ENCODE measurements at places on chromosomes 6 and 20. TPM values are rescaled to one million over a fixed set of nuclear protein-coding genes. Genes with fewer than 3 reads are reported as not detected.
A peak's percentile ranks its signal among the peaks of the same experiment; 100 is the strongest.

The MATN4 gene
- not detected for total RNA-seq

The EYA2 gene
- total RNA-seq: not detected

DNA sequence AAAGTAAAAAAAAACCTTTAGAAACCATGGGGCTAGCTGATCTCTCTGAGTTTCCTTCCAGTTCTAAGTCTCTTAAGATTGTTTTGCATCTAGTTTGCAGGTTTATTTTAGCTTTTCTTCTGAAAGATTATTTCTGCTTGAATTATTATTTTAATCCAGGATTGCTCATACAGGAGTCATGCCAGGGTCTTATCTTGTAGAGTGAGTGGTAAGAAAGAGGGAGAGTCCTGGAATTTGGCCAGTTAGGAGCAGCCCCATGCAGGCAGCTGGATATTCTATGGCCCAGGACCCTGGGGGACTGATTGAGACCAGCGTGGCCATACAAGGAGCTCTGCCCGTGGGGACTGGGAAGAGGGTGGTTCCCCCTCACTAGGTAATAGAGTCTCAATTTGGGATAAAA, 178.9 kb upstream of the HEY2 start:
- DNase-seq: no peak
- H3K27me3 ChIP-seq: peaks cover 3% of the 10 kb centered on the region
- no peaks in the 10 kb centered on the region for H3K36me3 ChIP-seq
- H3K27ac ChIP-seq: no peak overlapping the region
- H3K4me1 ChIP-seq: no peaks in the 10 kb centered on the region
- H3K4me3 ChIP-seq: no peak overlapping the region

- no peak overlapping the region for H3K27ac ChIP-seq
- DNase-seq: no peak
Measured at GRCh38 chr6:10725044-10725443, 2.2 kb downstream of the TMEM14C start.

DNA sequence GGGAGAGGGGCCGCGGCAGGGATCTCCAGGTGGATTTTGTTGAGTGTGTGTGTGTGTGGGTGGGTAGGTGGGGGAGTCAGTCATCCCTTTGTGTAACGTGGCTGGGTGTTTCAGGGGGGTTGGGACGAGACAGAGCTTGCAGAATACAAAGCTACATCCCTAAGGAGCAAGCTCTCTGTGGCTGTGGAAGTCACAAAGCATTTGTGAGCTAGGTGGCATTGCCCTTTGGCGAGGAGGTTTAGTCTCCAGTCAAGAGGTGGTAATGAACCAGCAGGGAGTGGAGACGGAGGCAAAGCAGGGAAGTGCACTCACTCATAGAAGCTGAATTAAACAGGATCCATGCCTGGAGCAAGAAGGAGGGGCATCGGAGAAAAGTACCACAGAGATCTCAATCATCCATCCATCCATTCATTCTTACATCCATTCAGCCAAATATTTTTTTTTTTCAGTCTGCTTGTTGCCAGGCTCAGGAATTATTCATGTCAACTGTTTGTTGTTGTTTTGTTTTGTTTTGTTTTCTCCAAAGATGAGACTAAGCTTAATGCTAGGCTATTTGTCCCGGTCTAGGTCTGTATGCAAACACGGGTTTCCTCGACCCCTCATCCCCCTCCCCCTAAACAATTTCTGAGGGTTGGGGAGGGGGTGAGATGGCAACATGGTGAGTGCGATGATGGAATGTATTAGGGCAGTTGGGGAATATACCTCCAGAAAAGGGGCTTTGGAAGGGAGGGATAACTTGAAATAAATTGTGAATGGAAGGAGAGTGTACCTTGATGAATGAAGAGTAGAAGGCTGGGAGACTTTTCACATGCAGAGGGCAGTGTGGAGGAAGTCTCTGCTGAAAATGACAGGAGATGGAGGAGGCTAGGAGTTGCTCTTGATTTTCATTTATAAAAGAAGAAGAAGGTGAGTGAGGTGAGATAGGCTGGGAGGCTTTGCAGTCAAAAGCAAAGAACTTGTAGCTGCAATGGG, 1.0 kb downstream of the HCRTR2 start:
- DNase-seq: no peak
- H3K27me3 ChIP-seq: no peaks in the 10 kb centered on the region
- no peaks in the 10 kb centered on the region for H3K4me1 ChIP-seq
- H3K4me3 ChIP-seq: no peak overlapping the region

- no peaks in the 10 kb centered on the region for H3K36me3 ChIP-seq
- H3K27ac ChIP-seq: no peak overlapping the region
- no peaks in the 10 kb centered on the region for H3K4me1 ChIP-seq
Measured at GRCh38 chr20:39904476-39905112, 784.4 kb downstream of the MAFB start.

GRCh38 chr6:22468256-22468965, 101.0 kb upstream of the HDGFL1 start:
- no peak overlapping the region for H3K4me3 ChIP-seq
- no peak for DNase-seq
- no peaks in the 10 kb centered on the region for H3K36me3 ChIP-seq
- no peaks in the 10 kb centered on the region for H3K27me3 ChIP-seq
- H3K27ac ChIP-seq: no peak overlapping the region

- peak overlapping the region; percentile 61 for H3K27ac ChIP-seq
- no peaks in the 10 kb centered on the region for H3K36me3 ChIP-seq
- H3K4me3 ChIP-seq: peak overlapping the region; percentile 51
- DNase-seq: peak; percentile 52
Measured at GRCh38 chr6:13273931-13274706, 54.2 kb downstream of the TBC1D7 start.

The HECA gene
- 34.4 TPM for total RNA-seq

GRCh38 chr6:139600343-139600742, 225.9 kb upstream of the CITED2 start:
- peaks cover 3% of the 10 kb centered on the region for H3K4me1 ChIP-seq
- no peak overlapping the region for H3K27ac ChIP-seq
- DNase-seq: no peak
- no peak overlapping the region for H3K4me3 ChIP-seq
- H3K36me3 ChIP-seq: no peaks in the 10 kb centered on the region

DNA sequence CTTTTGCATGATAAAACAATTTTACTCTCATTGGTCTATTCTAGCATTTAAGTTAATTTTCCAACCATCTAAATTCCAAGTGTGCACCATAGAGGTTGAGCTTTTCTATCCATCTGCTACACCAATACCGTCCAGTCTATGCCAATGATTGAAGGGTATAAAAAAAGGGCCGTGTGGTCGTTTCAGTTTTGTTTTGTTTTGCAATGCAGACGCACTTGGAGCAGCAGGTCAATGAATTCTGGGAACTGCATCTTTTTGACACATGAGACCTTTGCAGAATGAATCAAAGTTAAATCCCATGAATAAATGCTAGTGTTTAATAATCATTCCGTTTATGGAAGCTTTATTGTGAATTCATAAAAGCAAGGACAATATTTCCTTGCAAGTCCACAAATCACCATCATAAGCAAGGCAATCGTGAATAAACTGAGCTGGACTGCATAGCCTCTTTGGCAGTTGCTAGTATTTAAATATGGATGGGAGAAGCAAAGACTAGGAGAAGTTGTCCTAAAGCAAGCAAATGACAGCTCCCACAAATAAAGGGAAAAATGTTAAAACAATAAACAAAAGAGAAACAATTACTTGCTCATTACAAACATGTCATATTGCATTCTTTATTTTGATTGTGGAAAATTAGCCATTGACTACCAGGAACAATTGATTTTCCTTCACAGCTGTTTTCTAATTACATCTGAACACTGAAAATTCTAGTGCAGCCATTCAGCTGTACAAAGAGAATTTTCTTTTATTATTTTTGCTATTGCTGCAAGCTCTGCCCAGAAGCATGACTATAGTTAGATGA, 649.7 kb upstream of the GJE1 start:
- H3K36me3 ChIP-seq: peaks cover 23% of the 10 kb centered on the region
- DNase-seq: no peak
- H3K27me3 ChIP-seq: no peaks in the 10 kb centered on the region
- H3K4me3 ChIP-seq: peak overlapping the region; percentile 79
- peak overlapping the region; percentile 96 for H3K27ac ChIP-seq
- H3K4me1 ChIP-seq: peaks cover 47% of the 10 kb centered on the region

The PTCHD4 gene
- total RNA-seq: not detected

DNA sequence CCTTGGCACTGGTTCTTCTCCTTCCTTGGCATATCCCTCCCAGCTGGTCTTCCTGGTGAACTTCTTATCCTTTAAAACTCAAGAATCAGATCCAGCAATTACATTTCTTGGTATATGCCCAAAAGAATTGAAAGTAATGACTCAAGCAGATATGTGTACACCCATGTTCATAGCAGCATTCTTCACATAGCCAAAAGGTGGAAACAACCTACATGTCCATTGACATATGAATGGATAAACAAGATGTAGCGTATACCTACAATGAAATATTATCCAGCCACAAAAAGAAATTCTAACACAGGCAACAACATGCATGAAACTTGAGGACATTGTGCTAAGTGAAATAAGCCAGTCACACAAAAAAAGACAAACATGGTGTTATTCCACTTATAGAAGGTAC, 103.7 kb upstream of the NT5E start:
- no peak for DNase-seq
- H3K27me3 ChIP-seq: peaks cover 30% of the 10 kb centered on the region
- no peak overlapping the region for H3K27ac ChIP-seq
- H3K4me1 ChIP-seq: no peaks in the 10 kb centered on the region
- H3K36me3 ChIP-seq: no peaks in the 10 kb centered on the region

- no peak overlapping the region for H3K4me3 ChIP-seq
- no peak overlapping the region for H3K27ac ChIP-seq
- H3K27me3 ChIP-seq: no peaks in the 10 kb centered on the region
- DNase-seq: no peak
Measured at GRCh38 chr6:19731282-19731681, 105.9 kb upstream of the ID4 start.

DNA sequence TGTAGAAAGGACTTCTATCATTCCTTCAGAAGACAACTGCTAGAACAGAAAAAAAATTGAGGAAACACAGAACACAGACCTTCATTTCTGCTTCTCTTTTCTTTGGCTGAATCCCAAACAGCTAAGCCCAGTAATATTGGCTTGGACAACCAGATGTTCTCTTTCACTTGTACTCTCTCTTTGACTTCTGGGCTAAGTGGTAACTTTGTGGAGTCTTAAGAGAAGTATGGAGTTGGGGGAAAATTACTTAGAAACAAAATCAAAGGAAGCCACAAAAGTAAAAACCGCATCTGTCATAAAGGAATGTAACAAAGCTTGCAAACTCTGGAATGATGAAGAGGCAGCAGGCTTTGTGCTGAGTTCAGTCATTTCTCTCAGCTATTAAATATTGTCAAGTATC, 587.5 kb downstream of the CBLN4 start:
- H3K4me3 ChIP-seq: no peak overlapping the region
- no peaks in the 10 kb centered on the region for H3K27me3 ChIP-seq
- H3K36me3 ChIP-seq: no peaks in the 10 kb centered on the region
- no peaks in the 10 kb centered on the region for H3K4me1 ChIP-seq
- H3K27ac ChIP-seq: no peak overlapping the region

GRCh38 chr20:3559231-3559630, 88.4 kb downstream of the ATRN start:
- peaks cover 1% of the 10 kb centered on the region for H3K36me3 ChIP-seq
- H3K27me3 ChIP-seq: no peaks in the 10 kb centered on the region
- H3K4me3 ChIP-seq: no peak overlapping the region
- DNase-seq: no peak
- peaks cover 3% of the 10 kb centered on the region for H3K4me1 ChIP-seq

- H3K4me3 ChIP-seq: no peak overlapping the region
- H3K27ac ChIP-seq: peak overlapping the region; percentile 71
- no peaks in the 10 kb centered on the region for H3K36me3 ChIP-seq
- peaks cover 23% of the 10 kb centered on the region for H3K27me3 ChIP-seq
Measured at GRCh38 chr20:49794336-49795134, 18.1 kb upstream of the SLC9A8 start.

DNA sequence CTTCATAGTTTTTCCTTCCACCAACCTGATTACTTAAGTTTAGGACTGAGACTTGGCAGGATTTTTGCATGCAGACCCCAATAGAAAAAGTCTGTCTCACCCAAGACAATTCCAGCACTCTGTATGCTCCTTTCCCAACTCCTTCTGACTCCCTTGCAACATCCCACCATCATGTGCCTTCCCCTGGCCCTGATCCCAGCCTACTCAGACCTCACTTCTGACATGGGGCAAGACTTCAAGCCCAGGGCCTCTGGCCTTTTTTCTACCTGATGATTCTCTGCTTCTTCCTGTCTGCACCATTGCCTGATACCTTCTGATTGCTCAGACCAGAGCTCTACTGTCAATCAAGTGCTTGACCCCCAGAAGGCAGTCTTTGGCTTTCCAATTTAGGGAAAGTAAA, 96.6 kb downstream of the HAO1 start:
- no peak overlapping the region for H3K27ac ChIP-seq
- H3K4me1 ChIP-seq: no peaks in the 10 kb centered on the region
- H3K4me3 ChIP-seq: no peak overlapping the region
- H3K27me3 ChIP-seq: no peaks in the 10 kb centered on the region
- no peak for DNase-seq

The PAX1 gene
- total RNA-seq: not detected

The NRSN2 gene
- 2.4 TPM for total RNA-seq

DNA sequence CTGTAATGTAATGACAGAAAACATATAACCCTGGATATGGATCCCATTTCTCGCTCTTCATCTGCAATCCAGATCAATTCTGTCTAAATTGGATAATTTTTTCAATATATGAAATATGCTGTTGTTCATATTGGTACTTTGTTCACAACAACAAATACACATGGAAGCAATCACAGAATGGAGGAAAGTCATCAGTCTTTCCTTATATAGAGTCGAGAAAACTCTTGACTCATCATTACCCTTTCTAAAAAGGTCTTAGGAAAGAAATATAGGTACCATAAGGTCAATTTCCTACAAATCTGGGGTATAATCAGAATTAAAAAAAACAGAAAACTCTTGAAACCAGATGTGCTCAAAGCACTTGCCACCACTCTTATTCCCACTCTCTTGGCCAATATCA, 677.6 kb upstream of the ID4 start:
- H3K4me1 ChIP-seq: no peaks in the 10 kb centered on the region
- DNase-seq: no peak
- no peaks in the 10 kb centered on the region for H3K36me3 ChIP-seq
- H3K27ac ChIP-seq: no peak overlapping the region
- H3K27me3 ChIP-seq: no peaks in the 10 kb centered on the region
- H3K4me3 ChIP-seq: no peak overlapping the region

DNA sequence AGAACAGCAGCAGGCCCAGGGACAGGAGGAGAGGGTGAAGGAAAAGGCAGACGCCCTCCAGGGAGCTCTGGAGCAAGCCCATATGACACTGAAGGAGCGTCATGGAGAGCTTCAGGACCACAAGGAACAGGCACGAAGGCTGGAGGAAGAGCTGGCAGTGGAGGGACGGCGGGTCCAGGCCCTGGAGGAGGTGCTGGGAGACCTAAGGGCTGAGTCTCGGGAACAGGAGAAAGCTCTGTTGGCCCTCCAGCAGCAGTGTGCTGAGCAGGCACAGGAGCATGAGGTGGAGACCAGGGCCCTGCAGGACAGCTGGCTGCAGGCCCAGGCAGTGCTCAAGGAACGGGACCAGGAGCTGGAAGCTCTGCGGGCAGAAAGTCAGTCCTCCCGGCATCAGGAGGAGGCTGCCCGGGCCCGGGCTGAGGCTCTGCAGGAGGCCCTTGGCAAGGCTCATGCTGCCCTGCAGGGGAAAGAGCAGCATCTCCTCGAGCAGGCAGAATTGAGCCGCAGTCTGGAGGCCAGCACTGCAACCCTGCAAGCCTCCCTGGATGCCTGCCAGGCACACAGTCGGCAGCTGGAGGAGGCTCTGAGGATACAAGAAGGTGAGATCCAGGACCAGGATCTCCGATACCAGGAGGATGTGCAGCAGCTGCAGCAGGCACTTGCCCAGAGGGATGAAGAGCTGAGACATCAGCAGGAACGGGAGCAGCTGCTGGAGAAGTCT, 25.5 kb downstream of the C20orf173 start:
- no peaks in the 10 kb centered on the region for H3K27me3 ChIP-seq
- H3K4me3 ChIP-seq: no peak overlapping the region
- peaks cover 43% of the 10 kb centered on the region for H3K4me1 ChIP-seq
- no peak for DNase-seq
- H3K36me3 ChIP-seq: peaks cover 81% of the 10 kb centered on the region
- H3K27ac ChIP-seq: peak overlapping the region; percentile 28

All from activated CD8-positive, alpha-beta T cell treated with anti-CD3 and anti-CD28 coated beads, Interleukin-2, amount 10 ng/mL, durations not matched to agents 7 days and 5 days (primary cell).